ENCODE measurements at places on chromosomes 1 and 21.
A peak's percentile ranks its signal among the peaks of the same experiment; 100 is the strongest.

DNA sequence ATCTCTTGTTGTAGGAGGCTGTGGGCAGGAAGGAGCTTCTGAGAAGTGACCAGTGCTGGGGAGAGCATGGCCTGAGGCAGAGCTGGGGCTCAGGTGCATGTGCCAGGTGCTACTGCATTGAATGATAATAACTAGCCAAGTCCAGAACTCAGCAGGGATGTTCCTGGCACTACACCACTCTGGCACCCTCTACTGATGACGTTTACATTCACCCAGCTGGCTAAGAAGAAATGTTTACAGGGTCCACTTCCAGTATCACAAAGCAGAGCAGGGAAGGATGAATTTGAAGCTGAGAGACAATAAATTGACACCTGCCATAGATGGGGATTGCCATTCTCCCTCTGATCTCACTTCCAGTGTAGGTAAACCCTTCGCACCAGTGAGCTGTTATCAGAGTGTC lies 411.8 kb downstream of the SETD4 start:
- no peaks in the 10 kb centered on the region for H3K27me3 ChIP-seq
- no peak overlapping the region for H3K27ac ChIP-seq
- H3K4me3 ChIP-seq, result no peak overlapping the region
- no peaks in the 10 kb centered on the region for H3K4me1 ChIP-seq
- H3K36me3 ChIP-seq, result no peaks in the 10 kb centered on the region
- DNase-seq, result peak; percentile 53

GRCh38 chr1:11851180-11851579 lies 3.6 kb upstream of the NPPA start:
- no peak overlapping the region for H3K27ac ChIP-seq
- H3K36me3 ChIP-seq, result no peaks in the 10 kb centered on the region
- DNase-seq, result no peak
- H3K4me1 ChIP-seq, result peaks cover 6% of the 10 kb centered on the region
- H3K4me3 ChIP-seq, result no peak overlapping the region
- no peaks in the 10 kb centered on the region for H3K27me3 ChIP-seq

DNA sequence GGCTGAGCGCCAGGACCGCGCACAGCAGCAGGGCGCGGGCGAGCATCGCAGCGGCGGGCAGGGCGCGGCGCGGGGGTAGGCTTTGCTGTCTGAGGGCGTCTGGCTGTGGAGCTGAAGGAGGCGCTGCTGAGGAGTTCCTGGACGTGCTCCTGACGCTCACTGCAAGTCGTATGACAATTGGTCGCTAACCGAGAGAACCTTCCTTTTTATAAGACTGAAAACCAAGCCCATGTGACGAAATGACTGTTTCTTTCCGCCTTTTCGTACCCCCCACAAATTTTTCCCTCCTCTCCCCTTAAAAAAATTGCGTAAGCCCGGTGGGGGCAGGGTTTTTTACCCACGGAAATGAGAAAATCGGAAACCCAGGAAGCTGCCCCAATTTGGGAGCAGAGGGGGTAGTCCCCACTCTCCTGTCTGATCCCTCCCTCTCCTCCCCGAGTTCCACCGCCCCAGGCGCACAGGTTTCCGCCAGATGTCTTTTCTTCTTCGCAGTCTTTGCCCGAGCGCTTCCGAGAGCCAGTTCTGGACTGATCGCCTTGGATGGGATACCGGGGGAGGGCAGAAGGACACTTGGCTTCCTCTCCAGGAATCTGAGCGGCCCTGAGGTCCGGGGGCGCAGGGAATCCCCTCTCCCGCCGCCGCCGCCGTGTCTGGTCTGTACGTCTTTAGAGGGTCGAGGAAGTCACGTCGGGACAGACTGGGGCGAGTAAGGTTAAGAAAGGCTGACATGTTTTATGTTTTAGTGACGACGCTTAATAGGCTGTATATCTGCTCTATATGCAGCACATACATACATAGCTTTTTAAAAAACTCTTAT lies at the start of gene PTGS2:
TSS of gene PTGS2 (minus strand) at position 179 of the 817 bp plus-strand sequence. CDS start at position 46, 133 bp downstream.
- peaks cover 24% of the 10 kb centered on the region for H3K4me1 ChIP-seq
- H3K36me3 ChIP-seq, result no peaks in the 10 kb centered on the region
- H3K4me3 ChIP-seq, result peak within 1 kb of the TSS; percentile 65

- no peak overlapping the region for H3K27ac ChIP-seq
- DNase-seq, result no peak
- no peaks in the 10 kb centered on the region for H3K27me3 ChIP-seq
- H3K4me1 ChIP-seq, result no peaks in the 10 kb centered on the region
- no peak overlapping the region for H3K4me3 ChIP-seq
Measured at GRCh38 chr1:31148409-31148808, 82.9 kb upstream of the PUM1 start.

DNA sequence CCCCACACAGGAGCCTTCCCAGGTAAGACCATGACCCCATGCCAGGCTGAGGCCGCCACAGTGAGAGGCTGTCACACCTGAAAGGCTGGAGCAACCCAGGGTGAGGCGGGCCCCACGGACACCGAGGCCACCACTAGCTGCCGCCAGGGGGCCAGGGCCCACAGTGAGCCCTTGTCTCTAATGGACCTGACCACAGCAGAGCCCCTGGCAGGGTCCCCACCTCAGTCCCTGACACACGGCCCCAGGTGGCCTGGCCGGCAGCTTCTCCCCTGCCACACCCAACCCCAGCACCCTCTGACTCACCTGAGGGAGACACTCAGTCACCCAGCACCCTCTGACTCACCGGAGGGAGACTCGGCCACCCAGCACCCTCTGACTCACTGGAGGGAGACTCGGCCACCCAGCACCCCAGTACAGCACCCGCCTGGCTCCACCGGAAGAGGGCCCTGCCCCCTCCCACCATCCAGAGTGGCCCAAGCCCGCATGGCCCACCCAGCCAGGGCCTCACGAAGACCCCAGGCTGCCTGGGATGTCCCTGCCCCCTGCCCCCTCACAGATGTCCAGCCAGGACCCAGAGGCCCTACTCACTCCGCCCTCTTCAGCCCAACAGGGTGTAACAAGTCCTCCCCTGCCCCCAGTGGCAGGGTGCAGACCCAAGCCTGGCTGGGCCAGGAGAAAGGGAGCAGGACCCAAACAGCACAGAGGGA lies 4.4 kb downstream of the DVL1 start:
- H3K4me1 ChIP-seq, result peaks cover 45% of the 10 kb centered on the region
- DNase-seq, result no peak
- peak overlapping the region; percentile 3 for H3K27ac ChIP-seq
- H3K4me3 ChIP-seq, result no peak overlapping the region
- H3K27me3 ChIP-seq, result no peaks in the 10 kb centered on the region

DNA sequence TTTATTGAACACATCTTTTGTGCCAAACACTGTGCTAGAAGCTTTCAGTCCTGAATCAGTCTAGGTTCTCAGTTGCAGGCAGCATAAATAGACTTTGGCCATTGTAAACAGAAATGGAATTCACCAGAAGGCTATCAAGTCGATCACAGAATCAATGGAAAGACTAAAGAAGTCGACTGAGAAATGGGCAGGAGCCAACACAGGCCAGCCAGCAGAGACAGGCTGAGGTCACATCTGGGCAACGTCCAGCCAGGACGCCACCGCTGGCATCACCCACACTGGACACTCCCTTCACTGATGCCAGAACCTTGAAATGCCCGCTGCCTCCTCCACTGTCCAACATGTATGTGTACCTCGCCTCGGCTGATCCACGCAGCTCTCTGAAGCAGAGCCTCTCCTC lies 5.5 kb upstream of the CNTN2 start:
- H3K27me3 ChIP-seq, result no peaks in the 10 kb centered on the region
- DNase-seq, result no peak
- no peak overlapping the region for H3K4me3 ChIP-seq

DNA sequence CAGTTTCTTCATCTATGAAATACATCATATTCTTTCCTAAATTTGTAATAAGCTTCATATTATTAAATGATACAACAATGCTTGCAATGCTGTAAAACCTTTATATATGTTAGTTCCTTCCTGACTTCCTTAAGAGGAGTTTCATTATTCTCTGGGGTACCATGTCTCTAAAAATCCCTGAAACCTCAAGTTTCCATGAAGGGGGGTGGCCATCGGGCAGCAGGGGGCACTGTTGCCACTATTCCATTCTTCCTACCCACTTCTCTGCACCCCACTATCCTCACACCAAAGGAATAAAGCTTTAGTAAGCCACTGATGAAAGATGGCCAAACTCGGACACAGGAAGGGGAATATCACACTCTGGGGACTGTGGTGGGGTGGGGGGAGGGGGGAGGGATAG lies 9.0 kb upstream of the DMRTB1 start:
- DNase-seq, result no peak
- H3K27me3 ChIP-seq, result peaks cover 4% of the 10 kb centered on the region
- H3K4me3 ChIP-seq, result no peak overlapping the region
- no peaks in the 10 kb centered on the region for H3K4me1 ChIP-seq

GRCh38 chr21:35024513-35024912 lies 24.6 kb downstream of the RUNX1 start:
- no peak for DNase-seq
- no peak overlapping the region for H3K27ac ChIP-seq
- peaks cover 6% of the 10 kb centered on the region for H3K4me1 ChIP-seq
- H3K4me3 ChIP-seq, result no peak overlapping the region

DNA sequence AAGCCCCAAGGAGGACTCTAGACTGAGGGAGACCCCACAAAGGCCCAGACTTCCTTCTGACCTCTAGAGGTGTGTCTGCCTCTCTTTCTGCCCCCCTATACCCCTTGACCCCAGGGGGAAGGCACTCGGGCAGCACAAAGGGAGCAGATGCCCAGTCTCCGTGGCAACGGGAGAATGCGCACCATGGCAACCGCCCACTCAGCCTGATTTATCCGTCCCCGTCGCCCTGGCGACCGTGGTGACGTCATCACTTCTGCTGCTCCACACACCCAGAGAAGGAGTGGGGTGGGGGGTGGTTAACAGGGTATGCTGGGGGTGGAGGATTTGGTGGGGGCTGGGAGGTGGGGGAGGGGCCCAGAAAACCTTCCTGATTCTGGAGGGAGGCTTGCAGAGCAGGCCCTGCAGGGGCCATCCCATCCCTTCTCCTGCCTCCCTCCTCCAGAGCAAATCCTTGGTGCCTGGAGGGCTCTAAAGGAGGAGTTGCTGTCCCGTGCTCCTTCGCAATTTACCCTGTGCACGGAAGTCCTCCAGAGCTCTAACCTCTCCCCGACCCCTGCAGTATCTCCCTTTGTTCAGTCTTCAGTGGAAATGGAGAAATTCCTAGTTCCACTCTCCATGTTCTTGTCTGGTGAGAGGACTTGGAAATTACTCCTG lies 6.3 kb downstream of the CELF3 start:
- H3K27me3 ChIP-seq, result no peaks in the 10 kb centered on the region
- H3K27ac ChIP-seq, result no peak overlapping the region

- H3K27ac ChIP-seq, result peak overlapping the region; percentile 99
- DNase-seq, result no peak
- H3K4me1 ChIP-seq, result peaks cover 52% of the 10 kb centered on the region
- peak overlapping the region; percentile 92 for H3K4me3 ChIP-seq
Measured at GRCh38 chr1:51877434-51878307, 856 bp downstream of the NRDC start.

- peak overlapping the region; percentile 22 for H3K27ac ChIP-seq
- H3K27me3 ChIP-seq, result no peaks in the 10 kb centered on the region
- no peak for DNase-seq
- H3K4me3 ChIP-seq, result peak overlapping the region; percentile 15
- peaks cover 8% of the 10 kb centered on the region for H3K4me1 ChIP-seq
Measured at GRCh38 chr1:92859400-92860039, 27.7 kb downstream of the RPL5 start.

GRCh38 chr1:230047114-230047865 lies 19.7 kb upstream of the GALNT2 start:
- H3K4me1 ChIP-seq, result no peaks in the 10 kb centered on the region
- H3K27ac ChIP-seq, result no peak overlapping the region
- no peak overlapping the region for H3K4me3 ChIP-seq
- H3K36me3 ChIP-seq, result no peaks in the 10 kb centered on the region
- DNase-seq, result peak; percentile 80
- no peaks in the 10 kb centered on the region for H3K27me3 ChIP-seq

GRCh38 chr1:177020851-177021589 lies 143.5 kb downstream of the ASTN1 start:
- no peak overlapping the region for H3K4me3 ChIP-seq
- H3K27ac ChIP-seq, result no peak overlapping the region
- H3K4me1 ChIP-seq, result no peaks in the 10 kb centered on the region
- no peaks in the 10 kb centered on the region for H3K36me3 ChIP-seq
- H3K27me3 ChIP-seq, result no peaks in the 10 kb centered on the region

DNA sequence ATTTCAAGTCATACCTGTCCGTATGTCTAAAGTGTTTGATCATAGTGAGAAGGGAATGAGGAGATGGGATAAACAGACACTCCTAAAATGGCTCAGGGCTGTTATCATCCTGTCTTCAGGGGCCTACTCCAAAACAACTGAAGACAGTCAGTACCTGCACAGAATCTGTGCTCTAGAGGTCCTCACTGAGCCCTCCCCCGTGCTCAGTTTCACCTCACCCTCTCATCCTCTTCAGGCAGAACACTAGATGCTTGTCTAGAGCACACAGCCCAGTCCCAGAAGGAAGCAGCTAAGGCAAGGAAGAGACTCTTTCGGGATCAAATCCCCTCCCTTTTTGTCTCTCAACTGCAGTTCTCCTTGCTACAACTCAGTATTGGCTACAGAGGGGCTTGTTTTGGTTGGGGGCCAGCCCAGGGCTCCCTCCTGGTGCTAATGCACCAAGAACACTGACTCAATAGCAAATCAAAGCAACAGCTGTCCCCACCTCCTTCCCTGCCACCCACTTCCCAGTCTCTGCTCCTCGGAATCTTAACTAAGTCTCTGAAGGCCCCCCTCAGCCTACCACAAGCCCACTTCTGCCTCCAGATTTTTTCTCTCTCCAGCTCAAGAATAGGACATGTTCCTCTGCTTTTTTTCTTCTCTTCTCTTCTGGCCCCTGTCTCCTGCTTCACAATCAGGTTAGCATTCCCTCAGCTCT lies 10.1 kb downstream of the CADM3 start:
- no peaks in the 10 kb centered on the region for H3K36me3 ChIP-seq
- no peaks in the 10 kb centered on the region for H3K4me1 ChIP-seq
- no peak for DNase-seq
- H3K27me3 ChIP-seq, result no peaks in the 10 kb centered on the region

DNA sequence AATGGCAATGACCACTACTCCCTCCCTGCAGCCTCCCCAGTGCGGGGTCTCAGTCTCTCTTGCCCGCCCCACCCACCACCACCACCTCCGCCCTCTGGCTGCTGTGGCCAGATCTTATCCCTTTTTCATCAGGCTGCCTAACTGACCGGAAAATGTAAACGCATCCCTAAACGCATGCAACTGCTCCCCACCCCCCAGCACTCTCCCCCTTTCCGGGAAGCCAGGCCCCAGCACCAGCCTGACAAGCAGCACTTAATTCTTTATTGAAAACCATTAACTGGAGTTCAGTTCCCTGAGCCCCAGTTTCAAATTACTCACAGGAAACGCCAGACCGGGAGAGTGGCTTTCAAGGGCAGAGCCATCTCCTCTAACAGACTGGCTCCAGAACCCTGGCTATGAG lies 147.7 kb downstream of the DMRTA2 start:
- no peaks in the 10 kb centered on the region for H3K4me1 ChIP-seq
- H3K36me3 ChIP-seq, result no peaks in the 10 kb centered on the region
- H3K4me3 ChIP-seq, result no peak overlapping the region
- no peak overlapping the region for H3K27ac ChIP-seq
- no peak for DNase-seq

DNA sequence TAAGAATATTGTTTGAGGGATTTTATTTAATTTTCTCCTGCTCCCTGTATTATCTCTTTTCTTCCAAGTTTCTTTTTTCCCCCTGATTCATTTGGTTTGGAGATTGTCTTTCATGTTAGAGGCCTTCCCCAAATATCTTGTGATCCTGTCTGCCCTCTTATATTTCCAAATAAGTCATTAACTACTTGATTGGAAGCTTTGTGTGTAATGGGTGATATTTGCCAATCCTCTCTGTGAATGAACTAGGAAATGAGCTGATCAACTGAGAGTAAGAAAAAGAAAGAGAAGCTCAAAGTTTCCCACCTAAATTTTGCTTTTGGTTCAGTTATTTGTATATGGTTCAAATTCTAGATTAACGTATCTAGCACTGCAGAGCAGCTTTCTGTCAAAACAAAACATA lies 23.6 kb upstream of the LY9 start:
- H3K27ac ChIP-seq, result no peak overlapping the region
- H3K36me3 ChIP-seq, result no peaks in the 10 kb centered on the region
- no peaks in the 10 kb centered on the region for H3K27me3 ChIP-seq
- H3K4me1 ChIP-seq, result no peaks in the 10 kb centered on the region

Data from esophagus muscularis mucosa (tissue), 4 donors.